ENCODE measurements at places on chromosomes 3 and 15. TPM values are rescaled to one million over a fixed set of nuclear protein-coding genes. Genes with fewer than 3 reads are reported as not detected.

The CPLX3 gene
- not detected for total RNA-seq

The IL17RE gene
- total RNA-seq, result 0.18 TPM

The NEK10 gene
- 0.29 TPM for total RNA-seq

The IQSEC1 gene
- 4.9 TPM for total RNA-seq

The PTH1R gene
- not detected for total RNA-seq
